ENCODE measurements at places on chromosomes 3 and 15.

DNA sequence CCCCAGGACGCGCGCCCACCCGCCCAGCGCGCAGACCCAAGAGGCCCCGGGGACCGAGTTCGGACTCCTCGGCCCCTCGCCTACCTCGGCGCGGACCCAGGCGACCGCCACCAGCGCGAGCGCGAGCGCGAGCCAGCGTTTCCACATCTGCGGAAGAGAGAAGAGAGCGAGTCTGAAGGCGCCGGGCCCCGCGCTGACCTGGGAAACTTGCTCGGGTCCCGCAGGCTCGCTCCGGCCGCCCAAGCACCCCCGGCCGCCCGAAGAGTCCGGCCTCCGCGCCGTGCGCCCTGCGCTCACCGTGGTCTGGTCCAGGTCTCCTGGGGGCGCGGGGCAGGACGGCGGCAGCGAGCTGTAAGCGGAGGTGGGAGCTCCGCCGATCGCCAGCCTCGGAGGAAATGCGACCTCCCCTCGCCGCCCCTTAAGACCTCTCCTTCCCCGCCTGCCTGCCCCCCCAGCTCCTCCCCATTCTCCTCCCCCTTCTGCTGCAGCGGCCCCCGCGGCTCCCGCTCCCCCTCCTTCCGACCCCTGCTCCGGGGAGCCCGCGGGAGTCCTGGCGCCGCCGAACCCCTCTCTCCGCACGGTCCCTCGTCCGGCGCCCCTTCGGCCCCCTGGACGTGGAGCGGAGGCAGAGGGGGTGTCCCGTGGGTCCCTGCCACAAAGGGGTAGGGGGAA, at the start of gene FSTL1:
FSTL1 (minus strand) TSS at position 393 of the 672 bp plus-strand sequence; CDS start at position 147, 246 bp downstream.
- peak; percentile 91 for DNase-seq

GRCh38 chr3:100335434-100335833, 877 bp downstream of the NIT2 start:
- DNase-seq: peak; percentile 47

- no peak for DNase-seq
Observed at GRCh38 chr3:143063018-143063417, 56.6 kb upstream of the CHST2 start.

- DNase-seq: no peak
Observed at GRCh38 chr15:55402707-55403106, 5.5 kb downstream of the CCPG1 start.

DNA sequence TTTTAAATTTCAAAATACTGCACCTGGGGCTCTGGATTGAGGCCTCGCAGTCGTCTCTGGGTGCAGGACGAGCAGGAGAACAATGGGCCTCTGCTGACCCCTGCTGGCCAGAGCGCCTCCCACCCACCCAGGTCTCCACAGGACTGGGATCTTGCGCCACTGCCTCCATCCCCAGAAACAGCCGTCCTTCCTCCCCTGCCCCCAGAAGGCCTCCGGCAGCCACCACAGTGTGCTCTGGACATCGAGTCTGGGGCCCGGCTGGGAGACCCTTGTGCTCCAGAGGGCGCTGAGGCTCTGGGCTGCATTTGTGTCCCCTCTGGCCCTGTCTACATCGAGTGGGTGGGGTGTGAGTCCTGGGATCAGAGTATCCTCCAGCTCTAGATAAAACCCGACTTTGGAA, 6.7 kb upstream of the ACSBG1 start:
- peak; percentile 93 for DNase-seq

- no peak for DNase-seq
Observed at GRCh38 chr3:169879845-169880575, 10.3 kb upstream of the LRRC31 start.

All from SK-N-SH (cell line).